ENCODE measurements at places on chromosomes 16 and 17.

GRCh38 chr16:48526058-48526957 is 83.7 kb downstream of the N4BP1 start:
- no peak for DNase-seq

DNA sequence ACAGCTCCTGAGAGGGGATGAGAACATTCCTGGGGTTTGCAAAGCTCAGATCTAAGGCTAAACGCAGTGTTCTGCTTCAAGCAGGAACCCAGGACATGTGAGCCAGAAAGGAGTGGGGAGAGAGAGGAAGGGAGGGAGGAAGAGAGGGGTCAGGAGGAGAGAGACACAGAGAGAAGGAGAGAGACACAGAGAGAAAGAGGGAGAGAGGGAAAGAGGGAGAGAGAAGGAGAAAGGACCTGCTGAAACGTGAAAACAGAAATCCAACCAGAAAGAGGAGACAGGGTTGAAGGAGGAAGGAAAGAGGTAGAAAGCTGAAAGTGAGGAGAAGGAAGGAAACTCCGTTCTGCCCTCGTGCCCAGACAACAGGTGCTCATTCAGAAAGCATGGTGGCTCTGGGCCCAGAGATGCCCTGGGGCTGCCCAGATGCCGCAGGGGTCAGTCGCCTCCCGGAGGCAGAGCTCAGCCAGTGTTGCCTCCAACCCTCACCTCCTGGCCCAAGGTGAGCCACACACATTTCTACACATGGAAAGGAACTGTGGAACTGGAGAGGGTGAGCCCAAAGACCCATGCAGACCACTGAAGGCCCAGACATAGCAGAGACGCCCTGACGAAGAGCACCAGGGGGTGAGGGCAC is 49.0 kb upstream of the ENPP7 start:
- DNase-seq, result no peak

GRCh38 chr17:73092523-73093135 is at the start of gene SLC39A11:
Gene SLC39A11 (minus strand): TSS chr17:73092688. CDS start chr17:73088764, 3,924 bp downstream.
- peak; percentile 39 for DNase-seq

- DNase-seq, result no peak
These were observed 7.0 kb downstream of the CORO6 start for GRCh38 chr17:29615492-29616299.

Measured in HS-27A (cell line).